Type B pancreatic cell (in vitro differentiated cells): ENCODE measurements at places on chromosomes 6 and 20. TPM values are rescaled to one million over a fixed set of nuclear protein-coding genes. Genes with fewer than 3 reads are reported as not detected.

HLA-E gene
- 50.8 and 109 TPM in 2 replicates for total RNA-seq

SLC26A8 gene
- total RNA-seq, result 0.19 TPM in 1 of 2 replicates, not detected in the other

- H3K4me1 ChIP-seq, result peaks cover 29% of the 10 kb centered on the region
- H3K36me3 ChIP-seq, result peaks cover 17% of the 10 kb centered on the region
- no peak for DNase-seq
- H3K27me3 ChIP-seq, result no peaks in the 10 kb centered on the region
- peak overlapping the region; percentile 23 for H3K27ac ChIP-seq
These were observed 22.8 kb upstream of the FAM83C start for GRCh38 chr20:35314816-35315631.

DNA sequence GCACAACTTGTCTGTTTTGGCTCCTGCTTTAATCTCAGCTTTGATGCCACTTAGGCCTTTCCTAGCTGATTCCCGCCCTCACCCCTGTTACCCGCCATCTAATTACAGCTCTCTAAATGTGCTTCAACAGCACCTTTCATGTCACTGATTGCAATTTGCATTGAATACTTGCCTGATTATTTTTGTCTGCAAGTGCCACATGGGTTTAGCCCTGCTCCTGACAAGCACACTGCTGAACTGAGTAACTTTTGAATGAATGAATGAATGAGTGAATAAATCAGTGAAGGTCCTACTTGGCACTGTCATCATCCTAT is 591 bp upstream of the DCBLD1 start:
- no peaks in the 10 kb centered on the region for H3K36me3 ChIP-seq
- peaks cover 14% of the 10 kb centered on the region for H3K4me1 ChIP-seq
- peak overlapping the region; percentile 68 for H3K27ac ChIP-seq
- DNase-seq, result no peak
- peaks cover 34% of the 10 kb centered on the region for H3K27me3 ChIP-seq
- H3K4me3 ChIP-seq, result peak overlapping the region; percentile 86

DNA sequence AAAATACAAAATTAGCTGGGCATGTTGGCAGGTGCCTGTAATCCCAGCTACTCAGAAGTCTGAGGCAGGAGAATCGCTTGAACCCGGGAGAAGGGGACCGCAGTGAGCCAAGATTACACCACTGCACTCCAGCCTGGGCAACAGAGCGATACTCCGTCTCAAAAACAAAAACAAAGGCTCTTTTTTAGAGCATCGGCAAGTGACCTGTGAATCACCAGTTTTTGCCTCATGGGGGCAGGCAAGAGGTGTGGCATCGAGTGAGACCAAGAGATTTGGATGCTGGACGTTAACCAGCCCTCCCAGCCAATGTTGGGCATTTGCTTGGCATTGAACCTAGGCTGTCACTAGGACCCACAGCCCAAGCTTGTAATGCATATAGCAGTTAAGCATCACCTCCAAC is 14.6 kb upstream of the CDK5RAP1 start:
- no peaks in the 10 kb centered on the region for H3K4me1 ChIP-seq
- H3K36me3 ChIP-seq, result peaks cover 4% of the 10 kb centered on the region
- no peaks in the 10 kb centered on the region for H3K27me3 ChIP-seq
- H3K4me3 ChIP-seq, result no peak overlapping the region
- no peak for DNase-seq

GRCh38 chr6:159540152-159540551 is 152.9 kb downstream of the SOD2 start:
- no peaks in the 10 kb centered on the region for H3K4me1 ChIP-seq
- DNase-seq, result no peak
- no peak overlapping the region for H3K4me3 ChIP-seq

DNA sequence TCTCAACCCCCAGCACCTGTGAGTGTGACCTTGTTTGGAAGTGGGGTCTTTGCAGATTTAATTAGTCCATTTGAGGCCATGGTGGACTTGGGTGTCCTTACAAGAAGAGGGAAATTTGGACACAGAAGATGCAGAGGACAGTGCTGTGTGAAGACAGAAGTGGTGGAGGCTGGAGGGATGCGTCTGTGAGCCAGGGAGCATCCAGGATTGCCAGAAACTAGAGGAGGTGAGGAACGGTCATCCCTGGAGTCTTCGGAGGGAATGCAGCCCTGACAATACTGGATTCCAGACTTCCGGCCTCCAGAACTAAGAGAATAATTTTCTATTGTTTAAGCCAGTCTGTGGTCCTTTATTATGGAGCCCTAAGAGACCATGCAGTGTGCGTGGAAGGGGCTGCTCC is 22.9 kb upstream of the NPBWR2 start:
- H3K36me3 ChIP-seq, result no peaks in the 10 kb centered on the region
- H3K4me1 ChIP-seq, result no peaks in the 10 kb centered on the region
- no peak for DNase-seq
- no peak overlapping the region for H3K27ac ChIP-seq

DNA sequence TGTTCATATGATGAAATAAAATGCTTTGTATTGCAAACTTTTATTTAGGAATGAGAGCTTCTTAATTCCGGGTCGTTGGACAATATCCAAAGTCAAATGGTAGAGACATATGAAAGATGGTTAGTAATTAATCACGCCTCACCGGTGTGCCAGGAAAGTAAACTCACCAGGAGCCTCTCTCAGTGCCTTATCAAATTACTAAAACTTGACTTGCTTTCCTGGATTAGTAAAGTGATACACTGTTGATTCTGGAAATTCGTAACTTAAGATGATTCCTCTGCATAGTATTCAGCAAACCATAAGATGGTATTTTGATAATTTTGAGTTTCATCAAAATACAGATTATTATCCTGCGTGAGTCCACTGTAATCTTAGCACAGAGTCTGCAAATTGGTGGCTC is 115.2 kb downstream of the PAX1 start:
- no peak for DNase-seq
- H3K36me3 ChIP-seq, result no peaks in the 10 kb centered on the region
- no peak overlapping the region for H3K27ac ChIP-seq
- H3K4me1 ChIP-seq, result no peaks in the 10 kb centered on the region
- H3K4me3 ChIP-seq, result no peak overlapping the region

DNA sequence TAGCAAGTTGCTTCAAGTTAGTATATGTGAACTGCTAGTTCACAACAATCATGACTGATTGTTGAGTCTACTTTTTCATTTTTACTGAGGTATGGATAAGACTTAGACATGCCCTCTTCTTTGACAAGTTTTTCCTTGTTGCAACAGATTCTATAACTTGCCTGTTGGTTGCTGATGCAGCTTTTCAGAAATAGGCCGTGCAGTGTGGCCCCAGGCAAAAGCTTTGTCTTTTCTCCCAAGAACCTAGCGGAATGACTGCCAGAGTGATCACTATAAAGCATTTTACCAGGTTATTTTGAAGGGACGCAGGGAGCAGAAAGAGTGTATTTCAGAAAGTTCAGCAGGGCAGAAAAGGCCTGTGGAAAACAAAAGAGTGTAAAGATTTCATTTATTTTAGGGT is 16.0 kb downstream of the HECA start:
- peak overlapping the region; percentile 62 for H3K27ac ChIP-seq
- peaks cover 50% of the 10 kb centered on the region for H3K4me1 ChIP-seq
- no peak for DNase-seq
- peak overlapping the region; percentile 54 for H3K4me3 ChIP-seq

DNA sequence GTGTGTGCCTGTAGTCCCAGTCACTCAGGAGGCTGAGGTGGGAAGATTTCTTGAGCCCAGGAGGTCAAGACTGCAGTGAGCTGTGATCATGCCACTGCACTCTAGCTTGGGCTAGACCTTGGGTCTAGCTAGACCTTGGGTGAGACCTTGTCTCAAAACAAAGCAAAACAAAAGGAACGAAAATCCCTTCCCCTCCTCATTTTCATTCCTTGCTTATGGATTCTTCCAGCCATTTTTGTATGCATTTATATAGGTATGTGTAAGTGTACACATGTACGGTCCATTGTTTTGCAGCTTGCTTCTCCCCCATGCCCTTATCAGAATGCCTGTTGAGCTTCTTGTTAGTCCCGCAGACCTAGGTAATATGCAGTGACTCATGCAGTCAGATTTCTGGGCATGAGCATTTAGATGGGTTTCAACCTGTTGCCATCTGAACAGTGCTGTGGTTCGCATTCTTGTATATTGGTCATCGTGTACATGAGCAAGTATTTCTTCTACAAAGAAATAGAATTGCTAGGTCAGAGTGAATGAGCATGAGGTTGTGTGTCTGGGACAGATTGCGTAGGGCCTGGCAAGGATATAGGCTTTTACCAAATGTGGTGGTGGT is 73.2 kb downstream of the ATRN start:
- H3K27ac ChIP-seq, result no peak overlapping the region
- H3K27me3 ChIP-seq, result no peaks in the 10 kb centered on the region
- H3K4me1 ChIP-seq, result no peaks in the 10 kb centered on the region
- no peak for DNase-seq
- peaks cover 14% of the 10 kb centered on the region for H3K36me3 ChIP-seq

DNA sequence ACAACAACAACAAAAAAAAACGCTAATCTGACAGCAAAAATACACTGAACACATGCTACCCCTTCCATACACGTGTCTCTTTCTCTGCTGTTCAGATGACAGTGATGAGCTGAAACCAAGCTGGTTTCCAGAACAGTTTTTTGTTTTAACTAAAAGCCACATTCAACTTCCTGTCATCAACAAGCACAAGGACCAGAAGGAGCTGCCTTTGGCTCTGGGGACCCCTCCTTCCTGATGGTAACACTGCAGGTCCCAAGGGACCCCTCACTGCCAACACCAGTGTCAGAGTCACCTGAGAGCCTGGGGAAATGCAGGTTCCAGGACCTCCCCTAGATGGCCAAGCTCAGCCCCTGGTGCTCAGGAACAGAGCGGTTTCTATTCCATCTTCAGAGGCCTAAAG is 6.0 kb downstream of the CST7 start:
- no peaks in the 10 kb centered on the region for H3K4me1 ChIP-seq
- H3K27me3 ChIP-seq, result no peaks in the 10 kb centered on the region
- no peak for DNase-seq
